ENCODE measurements at places on chromosomes 5 and 9.

GRCh38 chr5:67686746-67687145 lies 490.1 kb upstream of the CD180 start:
- DNase-seq, result no peak

GRCh38 chr5:76710991-76711390 lies 4.9 kb upstream of the F2R start:
- DNase-seq, result peak; percentile 47

- no peak for DNase-seq
Observed at GRCh38 chr5:67146574-67146973, 50.0 kb downstream of the CD180 start.

- no peak for DNase-seq
Observed at GRCh38 chr5:9538504-9538903, 7.4 kb downstream of the SEMA5A start.

GRCh38 chr5:31054453-31054852 lies 139.0 kb upstream of the CDH6 start:
- no peak for DNase-seq

GRCh38 chr5:169415371-169415770 lies 114.4 kb upstream of the SLIT3 start:
- peak; percentile 20 for DNase-seq

DNA sequence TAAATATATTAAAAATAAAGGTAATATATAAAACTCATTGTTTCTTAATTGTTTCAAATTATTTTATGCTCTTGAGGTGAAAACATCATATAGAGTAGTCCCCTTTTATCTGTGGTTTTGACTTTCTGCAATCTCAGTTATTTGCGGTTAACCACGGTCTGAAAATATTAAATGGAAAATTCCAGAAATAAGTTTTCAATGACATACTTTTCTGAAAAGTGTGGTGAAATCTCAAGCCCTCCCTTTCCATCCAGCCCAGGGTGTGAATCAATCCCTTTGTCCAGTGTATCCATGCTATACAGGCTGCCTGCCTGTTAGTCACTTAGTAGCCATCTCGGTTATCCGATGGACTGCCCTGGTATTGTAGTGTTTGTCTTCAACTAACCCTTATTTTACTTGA lies 546.7 kb upstream of the DMAC1 start:
- no peak for DNase-seq

- DNase-seq, result peak; percentile 35
Observed at GRCh38 chr9:114275246-114276004, 47.5 kb upstream of the ORM1 start.

- peak; percentile 20 for DNase-seq
Observed at GRCh38 chr5:115831163-115831768, 10.1 kb downstream of the ATG12 start.

DNA sequence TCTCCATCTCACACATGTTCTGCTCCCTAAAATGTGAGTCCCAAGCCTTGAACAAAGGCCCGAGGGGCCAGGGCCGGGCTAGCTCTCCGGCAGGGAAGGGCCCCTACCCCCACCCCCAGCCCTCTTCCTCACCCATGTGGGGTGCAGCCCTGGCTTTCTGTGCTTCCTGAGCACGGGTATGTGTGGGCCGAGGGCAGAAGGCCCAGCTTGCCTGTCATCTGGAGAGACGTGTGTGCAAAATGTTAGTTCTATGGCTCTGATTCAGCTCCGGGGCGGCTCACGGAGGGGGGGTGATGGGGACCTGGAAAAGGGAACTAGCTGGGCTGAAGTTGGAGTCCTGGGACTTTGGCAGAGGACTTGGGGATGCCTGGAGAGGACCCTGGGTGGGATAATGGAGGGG lies 90.3 kb upstream of the ARAP3 start:
- DNase-seq, result no peak

GRCh38 chr5:74433896-74434829 lies 206.4 kb downstream of the ENC1 start:
- no peak for DNase-seq

DNA sequence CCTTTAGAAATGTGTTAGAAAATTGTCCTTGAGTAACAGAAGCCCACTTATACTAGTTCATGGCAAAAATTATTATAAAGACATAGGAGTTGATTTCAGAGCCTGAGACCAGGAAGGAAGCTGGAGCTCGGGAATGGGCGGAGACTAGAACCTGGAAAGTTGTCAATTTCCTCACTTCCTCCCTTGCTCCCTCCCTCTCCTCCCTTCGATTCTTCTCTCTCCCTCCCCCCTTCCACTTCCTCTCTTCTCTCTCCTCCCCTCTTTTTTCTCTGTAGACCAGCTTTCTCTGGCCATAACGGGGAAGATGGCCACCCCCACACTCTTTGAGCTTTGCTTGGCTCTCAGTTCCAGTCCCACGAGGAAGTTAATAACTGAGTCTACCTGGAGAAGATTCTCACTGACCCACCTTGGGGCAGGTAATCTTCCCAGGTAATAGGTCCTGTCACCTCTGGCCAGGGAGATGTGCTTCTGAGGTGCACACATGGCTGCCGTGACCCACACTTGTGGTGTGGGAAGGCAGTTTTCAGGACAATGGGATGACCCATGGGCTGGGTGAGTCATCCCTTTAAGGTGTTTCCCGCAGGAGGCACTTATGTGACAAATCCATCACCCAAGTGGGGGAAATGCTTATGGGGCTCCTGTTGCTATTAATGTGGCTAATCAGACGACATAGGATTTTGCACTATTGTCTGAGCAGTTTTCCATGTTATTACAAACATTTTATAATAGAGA lies 78.7 kb downstream of the HSPA4 start:
- DNase-seq, result no peak

GRCh38 chr5:149735066-149735465 lies 5.0 kb downstream of the PPARGC1B start:
- DNase-seq, result peak; percentile 26

DNA sequence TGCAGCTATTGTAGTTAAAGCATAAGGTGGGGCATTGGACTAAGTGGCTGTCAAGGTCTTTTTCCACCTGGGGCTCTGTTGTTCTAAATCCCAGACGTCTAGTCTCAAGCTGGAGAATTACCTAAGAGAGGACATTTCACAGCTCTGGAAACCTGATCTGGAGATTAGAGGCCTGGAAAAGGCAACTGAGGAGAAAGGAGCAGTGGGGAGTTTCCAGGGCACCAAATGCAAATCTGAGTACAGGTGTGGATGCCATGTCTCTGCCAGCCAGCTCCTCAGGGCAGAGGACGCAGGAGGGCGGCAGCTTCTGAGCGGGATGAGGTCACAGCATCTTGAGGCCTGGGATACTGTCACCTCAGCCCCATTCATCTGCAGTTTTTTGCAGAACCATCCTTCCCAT lies 65.2 kb downstream of the PPARGC1B start:
- DNase-seq, result no peak

GRCh38 chr5:154058055-154059038 lies 19.6 kb downstream of the MFAP3 start:
- DNase-seq, result no peak

DNA sequence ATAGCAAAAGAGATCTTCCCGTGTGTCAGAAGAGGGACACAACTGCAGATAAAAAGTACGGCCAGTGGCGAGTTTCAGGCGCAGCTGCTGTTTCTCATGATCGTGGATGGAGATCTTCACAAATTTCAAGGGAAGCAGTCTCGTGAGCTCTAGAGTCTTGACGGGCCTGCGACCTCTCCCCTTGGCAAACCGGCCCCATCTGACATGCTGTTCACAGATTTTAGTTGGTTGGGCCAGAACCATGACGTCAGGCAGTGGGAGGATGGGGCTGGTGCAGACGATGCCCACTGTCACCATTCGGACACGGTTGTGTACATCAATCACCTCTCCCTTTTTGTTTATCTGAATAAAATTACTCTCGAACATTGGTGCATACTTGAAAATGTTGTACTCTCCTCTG lies 396 bp downstream of the GARIN3 start:
- no peak for DNase-seq

- DNase-seq, result no peak
Observed at GRCh38 chr5:67610186-67610912, 413.8 kb upstream of the CD180 start.

- DNase-seq, result peak; percentile 88
Observed at GRCh38 chr5:148972974-148973374, 89.9 kb downstream of the SH3TC2 start.

DNA sequence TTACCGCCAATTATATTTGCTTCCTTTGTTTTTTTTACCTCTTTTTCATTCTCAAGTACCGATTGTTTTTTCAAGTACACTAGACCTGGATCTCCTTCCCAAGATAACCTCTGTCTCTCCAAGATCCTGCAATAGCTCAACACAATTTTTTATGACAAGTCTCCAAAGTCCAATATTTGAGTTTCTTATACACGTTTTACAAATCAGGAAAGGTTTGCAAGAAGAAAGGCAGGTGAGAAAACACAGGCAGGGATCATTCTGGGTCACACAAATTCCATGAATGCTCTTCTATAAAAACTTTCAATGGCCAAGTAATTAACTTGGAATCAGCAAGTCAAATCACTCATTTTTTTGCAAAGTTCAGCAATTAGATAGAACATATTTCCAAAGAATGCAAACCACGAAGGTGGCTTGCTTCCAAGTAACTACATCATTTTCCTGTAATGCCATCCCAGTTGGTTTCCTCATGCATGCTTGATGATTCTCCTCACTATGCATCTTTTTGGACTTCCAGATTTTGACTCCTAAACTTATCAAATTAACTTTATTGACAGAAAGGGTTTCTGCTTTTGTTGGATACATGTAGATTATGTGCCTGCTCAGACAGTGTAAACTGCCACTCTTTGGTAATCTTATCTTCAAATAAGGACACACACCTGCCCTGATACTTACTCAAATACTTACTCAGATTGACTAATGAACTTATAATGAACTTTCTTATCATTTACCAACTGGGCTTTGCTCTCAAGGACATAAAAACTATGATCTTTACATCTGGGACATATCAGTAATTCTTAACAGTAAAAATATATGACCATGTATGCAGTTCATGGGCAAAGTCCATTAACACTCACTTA lies 24.7 kb upstream of the IFNE start:
- peak; percentile 69 for DNase-seq

DNA sequence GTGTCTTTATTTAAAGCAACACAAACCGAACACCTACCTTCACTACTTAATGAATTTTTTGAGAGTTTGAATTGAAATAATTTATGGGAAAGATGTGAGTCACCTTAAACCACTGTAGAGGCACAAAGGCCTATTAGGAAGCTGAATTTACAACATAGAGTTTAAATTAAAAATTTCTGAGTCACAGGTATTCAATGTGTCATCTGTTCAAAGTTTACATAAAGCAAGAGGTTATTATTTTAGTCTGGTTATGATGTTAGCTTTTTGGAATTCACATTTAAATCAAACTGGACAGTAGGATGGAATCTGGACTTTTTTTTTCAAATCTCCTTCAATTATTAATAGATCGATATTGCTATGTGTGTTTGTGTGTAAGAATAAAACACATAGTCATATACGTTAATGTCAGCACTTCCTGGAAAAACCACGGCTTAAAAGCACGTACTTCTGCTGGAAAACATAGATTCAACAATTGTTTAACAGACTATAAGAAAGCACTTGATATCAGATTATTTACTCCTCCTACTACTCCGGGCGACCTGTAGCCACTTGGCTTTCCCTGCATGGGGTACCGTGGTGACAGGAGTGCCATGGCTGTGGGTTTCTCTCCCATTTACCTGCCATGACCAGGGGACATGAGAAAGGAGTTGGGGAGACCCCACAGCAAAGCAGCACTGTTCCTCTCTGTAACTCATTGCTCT lies 638.6 kb downstream of the SEMA5A start:
- DNase-seq, result peak; percentile 44

DNA sequence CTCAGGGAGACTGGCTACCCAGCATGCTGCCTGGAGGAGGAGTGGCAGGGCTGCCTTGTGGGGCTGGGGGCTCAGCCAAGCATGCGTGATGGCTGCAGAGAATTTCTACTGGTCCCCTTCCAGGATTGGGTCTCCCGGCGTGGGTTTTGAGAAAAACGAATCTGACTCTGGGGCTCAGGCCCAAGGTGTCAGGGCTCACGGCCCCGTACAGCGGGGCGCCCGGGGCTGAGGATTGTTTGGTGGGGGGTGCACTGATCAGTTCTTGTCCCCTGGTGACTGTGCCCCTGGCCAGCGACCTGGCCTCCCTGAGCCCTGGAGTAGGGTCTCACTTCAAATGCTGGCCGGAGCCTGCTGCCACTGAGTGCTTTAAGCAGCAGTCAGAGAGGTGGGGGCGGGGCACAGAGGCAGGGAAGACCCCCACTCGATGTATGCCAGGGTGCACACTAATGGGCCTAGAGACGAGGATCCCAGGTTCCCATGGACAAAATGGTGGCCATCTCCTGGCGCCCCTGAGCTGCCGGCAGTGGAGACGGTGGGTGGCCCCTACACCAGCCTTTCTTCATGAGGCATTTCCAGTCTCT lies 45.5 kb upstream of the RNU6ATAC start:
- DNase-seq, result no peak

DNA sequence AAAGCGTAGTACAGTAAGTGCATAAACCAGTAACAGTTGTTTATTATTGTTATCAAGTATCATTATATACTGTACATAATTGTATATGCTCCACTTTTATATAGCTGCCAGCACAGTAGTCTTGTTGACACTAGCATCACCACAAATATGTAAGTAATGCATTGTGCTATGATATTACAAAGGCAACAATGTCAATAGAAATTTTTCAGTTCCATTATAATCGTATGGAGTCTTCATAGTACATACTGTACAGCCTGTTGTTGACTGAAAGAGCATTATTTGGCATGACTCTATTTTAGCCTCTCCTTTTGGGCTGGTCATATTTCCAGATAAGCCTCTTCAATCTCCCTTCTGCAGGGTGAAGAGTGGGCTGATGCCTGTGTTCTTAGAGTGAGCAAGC lies 40.4 kb downstream of the CFAP95 start:
- no peak for DNase-seq

DNA sequence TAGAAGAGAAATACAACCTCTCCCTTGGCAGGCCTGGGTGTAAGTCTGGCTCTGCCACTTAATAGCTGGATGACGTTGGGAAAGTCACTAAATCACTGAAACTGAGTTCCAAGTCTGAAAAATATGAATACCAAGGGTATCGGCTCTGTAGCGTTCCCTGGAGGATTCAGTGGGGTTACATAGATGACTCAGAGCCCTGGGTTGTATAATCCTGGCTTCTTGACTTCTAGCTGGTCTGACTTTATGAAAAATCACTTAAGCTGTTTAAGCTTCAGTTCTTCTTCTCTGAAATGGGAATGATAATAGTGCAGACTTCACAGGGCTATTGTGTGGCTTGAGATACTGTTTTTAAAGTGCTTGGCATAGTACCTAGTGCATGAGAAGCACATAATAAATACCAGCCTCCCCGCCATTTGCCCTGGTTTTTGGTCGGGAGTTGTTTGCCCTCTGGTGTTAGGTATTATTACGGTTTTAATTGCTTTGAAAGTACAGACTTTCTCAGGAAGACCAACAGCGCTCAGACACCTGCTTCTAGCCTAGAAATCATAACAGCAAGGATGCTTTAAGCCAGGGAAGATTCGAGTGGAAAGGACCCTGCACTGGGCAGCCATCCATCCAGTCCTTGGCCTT lies 43.0 kb downstream of the CYFIP2 start:
- no peak for DNase-seq

DNA sequence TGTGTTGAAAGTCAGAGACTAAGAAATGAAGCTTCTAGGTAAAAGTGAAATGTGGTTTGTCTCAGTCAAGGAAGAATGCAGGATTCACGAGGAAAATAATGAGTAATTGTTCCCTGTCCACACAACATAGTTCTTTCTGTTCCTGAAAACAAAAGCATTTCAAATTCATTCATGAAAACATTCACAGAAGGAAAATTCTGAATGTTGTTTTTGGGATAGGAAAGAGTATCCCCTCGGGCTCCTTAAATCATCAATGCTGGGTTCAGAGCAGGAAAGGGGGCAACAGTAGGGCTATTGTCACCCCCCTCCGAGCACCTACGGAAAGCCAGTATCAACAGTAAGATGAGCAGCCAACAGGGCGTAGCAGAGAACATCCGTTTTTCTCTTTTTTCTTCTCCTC lies 769.9 kb upstream of the ADAMTS16 start:
- DNase-seq, result no peak
